Fibroblast of villous mesenchyme (primary cell): ENCODE measurements at places on chromosomes 16 and 17.

DNA sequence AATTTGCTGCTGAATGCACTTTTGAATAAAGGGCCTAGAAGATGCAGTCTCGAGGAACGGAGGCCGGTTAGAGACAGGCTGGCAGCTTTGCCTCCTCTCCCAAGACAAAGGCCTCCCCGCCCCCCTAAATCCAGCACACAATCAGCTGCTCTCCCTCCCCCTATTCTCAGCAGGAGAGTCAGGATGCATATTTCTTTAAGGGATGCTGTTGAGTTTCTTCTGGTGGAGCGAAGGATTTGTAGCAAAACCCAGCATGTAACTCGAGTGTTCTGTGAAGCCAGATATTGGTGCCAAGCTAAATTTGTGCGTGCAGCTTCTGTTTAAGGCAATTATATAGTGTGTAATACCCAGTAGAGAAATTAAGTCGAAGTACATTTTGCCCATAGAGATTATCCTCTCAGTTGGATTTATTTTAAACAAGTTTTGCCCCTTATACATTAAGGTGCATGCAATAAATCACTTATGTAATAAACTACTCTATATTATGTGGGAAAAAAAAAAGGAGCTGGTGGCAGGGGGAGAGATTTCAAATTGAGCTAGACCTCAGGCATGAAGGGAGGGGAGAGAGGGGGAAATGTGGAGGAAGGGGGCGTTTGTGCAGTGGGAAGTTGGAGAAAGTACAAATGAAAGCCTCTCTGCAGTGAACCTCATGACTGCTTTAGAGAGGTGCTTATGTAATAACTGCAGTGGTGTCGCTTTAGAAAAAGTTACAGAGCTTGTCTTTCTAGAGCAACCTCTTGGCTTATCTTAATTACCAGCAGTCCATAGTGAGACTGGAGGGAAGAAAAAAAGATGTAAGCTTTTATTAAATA, 599.2 kb downstream of the MAF start:
- DNase-seq: no peak

DNA sequence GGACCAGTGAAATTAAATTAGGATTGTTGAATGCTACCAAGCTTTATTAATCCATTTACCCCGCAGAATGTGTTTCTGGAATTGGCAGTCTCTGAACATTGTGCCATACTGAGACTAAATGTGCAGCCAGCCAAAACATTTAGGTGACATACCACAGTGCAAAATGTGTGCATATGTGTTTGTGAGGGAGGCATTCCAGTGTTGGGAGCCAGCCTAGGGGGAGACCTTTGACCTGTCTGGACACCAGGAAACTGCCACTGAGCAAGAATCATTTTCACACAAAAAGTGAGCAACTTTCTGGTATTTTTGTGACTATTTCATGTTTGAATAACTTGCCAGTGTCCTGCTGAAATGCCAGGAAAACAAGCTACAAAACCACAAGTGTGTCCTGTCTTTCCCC, 64.7 kb upstream of the SLC12A3 start:
- DNase-seq: no peak

DNA sequence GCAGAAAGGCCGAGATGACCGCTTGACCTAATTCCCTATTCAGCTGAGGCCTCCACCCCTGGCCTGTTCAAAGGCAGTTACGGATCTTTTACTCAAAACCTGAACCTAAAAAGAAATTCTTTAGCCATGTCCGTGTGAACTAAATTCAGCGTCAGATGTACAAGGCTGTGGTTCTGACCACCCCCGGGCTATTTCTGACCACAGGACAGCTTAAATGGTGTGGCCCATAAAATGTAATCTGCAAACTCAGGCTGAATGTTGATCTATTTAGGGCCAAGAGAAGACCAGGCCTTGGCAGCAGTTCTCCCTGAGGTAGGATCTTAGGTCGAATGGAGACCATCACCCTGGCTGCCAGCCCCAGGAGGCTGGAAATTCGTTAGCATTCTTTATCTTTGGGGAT, 485.5 kb downstream of the WWOX start:
- peak; percentile 70 for DNase-seq

DNA sequence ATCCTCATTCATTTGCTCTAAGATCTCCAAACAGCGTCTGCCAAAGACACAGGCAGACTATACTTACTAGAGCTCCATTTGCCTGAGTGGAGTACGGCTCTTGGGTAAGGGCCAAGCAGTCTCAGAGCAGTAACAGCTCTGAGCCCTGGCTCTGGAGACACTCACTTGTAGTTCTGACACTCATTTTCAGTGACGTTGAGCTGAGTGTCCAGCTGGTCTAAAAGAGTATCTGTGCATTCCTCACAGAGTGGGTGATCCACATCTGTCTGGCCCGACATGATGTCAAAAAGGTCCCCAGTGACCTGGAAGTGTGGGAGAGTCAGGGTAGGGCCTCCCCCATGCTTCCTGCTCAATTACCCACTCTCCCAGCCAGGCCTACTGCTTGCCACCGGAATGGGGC, 5.7 kb downstream of the BECN1 start:
- no peak for DNase-seq

GRCh38 chr16:51084074-51084928, 66.8 kb downstream of the SALL1 start:
- DNase-seq: no peak

- peak; percentile 3 for DNase-seq
Measured at GRCh38 chr16:66364117-66364958, 2.2 kb upstream of the CDH5 start.

DNA sequence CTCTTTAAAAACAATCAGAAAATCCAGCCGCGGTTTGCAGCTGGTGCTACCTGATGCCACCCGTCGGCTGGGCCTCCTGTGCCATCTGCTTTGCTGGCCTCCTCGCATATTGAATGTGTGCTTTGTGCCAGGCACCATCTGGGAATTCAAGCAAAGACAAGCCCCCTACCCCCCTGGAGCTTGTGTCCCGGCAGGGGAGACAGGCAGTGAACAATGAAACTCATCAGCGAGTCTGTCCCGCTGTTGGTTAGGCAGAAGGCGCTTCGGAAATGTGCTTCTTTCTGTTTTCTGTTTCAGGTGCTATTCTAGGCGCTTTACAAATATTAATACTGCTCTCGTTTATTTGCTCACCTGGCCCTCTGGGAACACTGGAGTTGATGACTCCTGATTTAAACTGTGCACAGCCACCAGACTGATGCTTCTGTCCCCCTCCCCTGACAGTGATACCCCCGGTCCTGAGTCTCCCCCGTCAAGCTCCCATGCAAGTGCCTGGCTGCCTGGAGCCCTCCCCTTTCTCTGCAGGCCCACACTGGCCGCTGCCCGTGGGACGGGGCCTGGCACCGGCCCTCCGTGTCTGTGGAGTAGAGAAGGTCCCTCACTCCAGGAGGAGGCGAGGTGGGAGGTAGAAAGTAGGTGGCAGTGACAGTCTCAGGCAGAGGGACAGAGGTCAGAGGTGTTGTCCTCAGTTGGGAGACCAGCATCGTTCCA, 126.1 kb upstream of the PLCG2 start:
- DNase-seq: no peak

DNA sequence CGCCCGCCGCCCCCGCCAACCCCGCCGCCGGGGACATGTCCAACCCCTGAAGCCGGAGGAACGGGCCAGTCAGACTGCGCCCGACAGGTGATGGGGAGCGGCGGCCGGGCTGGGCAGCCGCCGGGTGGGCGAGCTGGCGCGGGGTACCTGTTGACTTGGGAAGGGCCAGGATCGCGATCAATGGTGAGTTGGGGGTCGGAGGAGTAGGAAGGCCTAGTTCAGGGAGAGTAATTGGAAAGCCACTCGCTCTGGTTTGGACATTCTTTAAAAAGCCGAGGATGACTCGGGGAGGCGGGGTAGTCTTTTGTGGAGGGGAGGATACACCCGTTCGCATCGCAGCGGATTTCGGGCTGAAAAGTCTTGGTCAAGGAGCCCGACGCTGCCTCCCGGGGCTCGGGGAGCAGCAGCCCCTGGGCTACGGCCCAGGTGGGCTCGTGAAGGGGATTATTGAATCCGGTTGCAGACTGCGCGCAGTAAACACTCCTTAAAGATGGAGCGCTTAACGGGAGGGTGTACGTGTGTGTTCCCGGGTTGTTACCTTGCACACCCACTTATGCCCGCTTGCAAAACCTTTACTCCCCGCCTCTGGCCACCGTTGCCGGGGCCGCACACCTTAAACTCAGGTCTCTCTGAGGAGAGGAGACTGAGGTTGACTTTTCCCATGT, 123.8 kb downstream of the GOSR1 start:
- peak; percentile 18 for DNase-seq

DNA sequence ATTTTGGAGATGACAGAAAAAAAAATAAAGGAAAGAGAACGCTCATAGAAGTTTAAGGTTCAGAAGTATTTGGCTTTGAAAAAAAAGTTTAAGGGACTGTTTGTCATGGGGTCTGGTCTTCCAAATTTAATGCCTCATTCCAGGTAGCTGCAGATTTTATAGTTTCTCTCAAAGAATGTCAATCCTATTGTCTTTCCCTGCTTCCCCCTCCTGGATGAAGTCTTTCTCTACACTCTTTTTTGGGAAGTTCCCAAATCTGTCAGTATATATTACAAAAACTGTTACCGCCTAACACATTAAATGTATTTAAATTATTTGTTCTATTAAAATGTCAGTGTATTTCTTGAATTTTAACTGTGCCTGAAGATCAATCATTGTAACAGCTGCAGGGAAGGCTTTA, 457.5 kb downstream of the MAF start:
- no peak for DNase-seq

DNA sequence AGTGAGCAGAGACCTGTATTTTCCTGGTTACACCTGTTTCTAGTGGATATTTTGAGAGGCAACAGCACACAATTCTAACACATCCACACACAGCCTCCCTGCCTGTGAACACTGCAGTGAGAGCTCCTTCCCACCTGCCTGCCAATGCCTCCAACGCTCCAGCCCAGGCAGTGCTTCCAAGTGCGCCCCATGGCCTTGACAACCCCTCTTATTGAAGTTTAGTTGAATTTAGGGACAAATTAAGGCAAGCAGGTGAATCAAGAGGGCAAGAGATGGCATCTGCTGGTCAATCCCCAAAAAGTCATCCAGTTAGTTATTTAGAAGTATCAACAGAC, 4.7 kb upstream of the MXRA7 start:
- DNase-seq: no peak

DNA sequence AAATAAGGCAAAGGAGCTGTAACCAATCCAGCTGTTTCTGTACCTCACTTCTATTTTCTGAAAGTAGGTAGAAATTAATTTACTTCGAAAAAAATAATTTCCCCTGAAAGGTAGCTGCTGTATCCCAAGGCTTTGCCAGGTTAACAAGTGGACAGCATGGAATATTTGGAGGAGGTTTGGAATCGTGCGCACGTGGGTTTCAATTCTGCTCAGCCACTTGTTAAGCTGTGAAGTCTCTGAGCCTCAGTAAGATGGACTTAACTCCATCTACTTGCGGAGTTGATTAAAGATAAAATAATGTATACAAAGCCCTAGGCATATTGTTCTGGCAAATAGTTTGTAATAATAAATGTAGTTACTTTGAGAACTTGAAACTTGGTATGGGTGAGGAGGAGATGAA, 57.4 kb upstream of the LGALS9 start:
- DNase-seq: no peak

DNA sequence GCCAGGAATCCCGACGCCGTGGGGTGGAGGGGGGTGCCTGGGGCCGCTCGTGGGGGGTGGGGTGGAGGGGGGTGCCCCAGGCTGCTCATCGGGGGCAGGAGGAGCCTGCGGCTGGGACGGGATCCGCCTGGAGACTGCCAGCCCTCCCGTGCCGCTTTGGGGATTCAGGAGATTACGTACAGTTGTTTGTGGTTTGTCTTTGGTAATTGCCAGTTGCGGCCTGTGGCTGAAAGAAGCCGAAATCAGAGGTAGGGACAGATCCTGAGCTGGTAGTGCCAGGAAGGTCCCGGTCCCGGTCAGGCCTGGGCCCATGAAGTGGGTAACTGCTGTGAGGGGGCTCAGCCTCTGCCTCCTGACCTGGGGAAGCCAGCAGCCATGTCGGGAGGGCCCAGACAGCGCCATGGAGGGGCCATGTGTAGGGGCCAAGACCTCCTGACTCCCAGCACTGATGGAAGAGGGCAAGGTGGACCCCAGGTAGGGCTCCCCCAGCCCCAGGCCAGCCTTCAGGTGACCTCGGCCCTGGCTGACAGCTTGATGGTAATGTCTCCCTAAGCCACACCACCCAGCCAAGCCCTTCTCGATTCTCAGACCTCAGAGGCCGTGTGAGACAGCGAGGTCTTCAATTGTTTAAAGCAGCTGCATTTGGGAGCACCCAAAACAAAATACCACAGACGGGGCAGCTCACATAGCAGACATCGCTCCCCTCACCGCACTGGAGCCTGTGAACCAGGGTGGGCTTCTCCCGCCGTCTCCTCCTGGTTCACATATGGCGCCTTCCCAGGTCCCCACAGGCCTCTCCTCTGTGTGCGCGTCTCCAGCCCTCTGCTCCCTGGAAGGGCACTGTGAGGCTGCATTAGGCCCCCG, 34.9 kb upstream of the SSTR5 start:
- no peak for DNase-seq

GRCh38 chr17:82938873-82939620, 99.2 kb upstream of the ZNF750 start:
- DNase-seq: no peak

DNA sequence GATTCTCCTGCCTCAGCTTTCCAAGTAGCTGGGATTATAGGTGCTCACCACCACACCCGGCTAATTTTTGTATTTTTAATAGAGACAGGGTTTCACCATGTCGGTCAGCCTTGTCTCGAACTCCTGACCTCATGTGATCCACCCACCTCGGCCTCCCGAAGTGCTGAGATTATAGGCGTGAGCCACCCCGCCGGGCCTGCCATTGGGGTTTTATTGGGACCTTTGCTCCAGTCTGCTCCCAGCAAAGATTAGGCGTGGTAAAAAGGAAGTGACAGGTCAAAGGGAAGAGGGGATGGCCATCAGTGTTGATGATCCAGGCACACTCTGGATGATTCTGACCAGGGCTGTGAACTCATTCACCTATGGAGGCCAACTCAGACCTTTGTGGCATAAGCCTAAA, 20.5 kb downstream of the MYLK3 start:
- no peak for DNase-seq

DNA sequence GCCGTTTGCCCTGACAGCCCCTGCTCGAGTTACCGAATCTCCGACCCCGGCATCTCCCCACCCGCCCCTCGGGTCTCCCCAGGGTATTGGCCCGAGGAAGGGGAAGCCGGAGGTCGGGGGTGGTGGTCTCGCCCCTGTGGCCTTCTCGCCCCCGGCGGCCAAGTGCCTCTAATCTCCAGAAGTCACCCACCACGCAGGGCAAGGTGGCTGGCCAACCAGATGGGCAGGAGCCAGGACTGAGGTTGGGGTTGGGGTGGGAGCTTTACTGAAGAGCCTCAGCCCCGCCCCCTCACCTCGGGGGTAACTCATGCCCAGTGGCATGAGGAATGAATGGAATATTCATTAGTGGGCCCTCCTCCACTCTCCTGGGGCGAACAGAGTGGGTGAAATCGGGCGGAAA, 637 bp downstream of the DHRS11 start:
- no peak for DNase-seq

GRCh38 chr17:64028874-64029464, 8.5 kb upstream of the ICAM2 start:
- DNase-seq: peak; percentile 72
